Endodermal cell (in vitro differentiated cells): ENCODE measurements at places on chromosomes 1 and 21.

GRCh38 chr1:58905126-58905490, 121.3 kb upstream of the JUN start:
- DNase-seq, result no peak

GRCh38 chr1:224333939-224334786, 4.2 kb upstream of the NVL start:
- peak; percentile 5 for DNase-seq

DNA sequence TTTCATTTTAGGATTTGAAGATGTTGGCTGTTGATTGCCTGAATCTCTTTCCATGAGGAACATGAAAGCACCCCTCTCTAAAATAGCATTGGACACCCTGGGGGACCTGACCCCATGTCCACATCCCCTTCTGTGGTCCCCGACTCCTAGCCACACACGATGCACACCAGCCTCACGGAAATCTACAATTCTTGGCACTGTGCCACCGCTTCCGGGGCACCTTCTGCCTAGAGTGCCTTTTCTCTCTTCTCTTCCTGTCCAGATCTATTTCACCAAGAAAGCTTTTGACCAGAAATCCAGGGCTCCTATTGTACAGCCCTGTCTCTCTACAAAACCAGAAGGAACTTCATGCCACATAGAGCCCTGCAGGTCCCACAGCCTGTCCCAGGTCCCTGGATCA, 50.3 kb downstream of the MYSM1 start:
- DNase-seq, result no peak

- DNase-seq, result no peak
These were observed 85.0 kb upstream of the SLC2A1 start for GRCh38 chr1:43043695-43044094.

GRCh38 chr1:113784104-113784779, 25.0 kb upstream of the PHTF1 start:
- DNase-seq, result no peak

- DNase-seq, result peak; percentile 53
These were observed 19.2 kb upstream of the CHIA start for GRCh38 chr1:111271464-111271801.

DNA sequence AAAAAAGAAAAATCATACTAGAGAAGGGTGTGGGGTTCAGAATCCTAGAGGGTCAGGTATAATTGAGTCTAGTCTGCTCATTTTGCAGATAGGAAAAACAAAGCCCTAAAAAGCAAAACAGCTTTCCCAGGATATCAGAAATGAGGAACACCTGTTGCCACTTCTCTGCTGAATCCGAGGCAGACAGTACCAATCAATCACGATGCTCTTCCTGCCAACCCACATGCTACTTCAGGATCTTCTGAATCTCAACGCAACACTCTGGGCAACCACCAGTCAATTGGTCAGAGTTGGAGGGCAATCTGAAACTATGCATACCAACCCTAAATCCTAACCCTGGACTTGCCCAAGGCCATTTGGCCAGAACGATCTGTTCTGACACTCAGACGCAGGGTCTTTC, 128.3 kb downstream of the EPHB2 start:
- DNase-seq, result no peak

DNA sequence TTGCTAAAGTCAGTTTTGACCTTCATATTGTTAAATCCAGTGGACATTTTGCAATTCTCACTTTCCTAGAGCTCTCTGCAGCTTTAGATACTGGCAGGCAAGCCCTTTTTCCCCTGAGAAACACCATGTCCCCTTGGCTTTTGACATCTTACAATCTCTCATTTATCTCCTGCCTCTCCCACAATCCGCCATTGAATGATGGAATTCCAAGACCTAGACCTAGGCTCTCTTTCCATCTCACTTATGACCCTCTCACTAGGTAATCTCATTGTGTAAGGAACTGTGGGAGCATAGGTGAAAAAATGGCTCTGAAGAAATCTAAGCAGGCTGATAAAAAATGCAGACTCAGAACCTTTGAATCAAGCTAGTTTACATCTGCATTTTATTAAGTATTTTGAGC, 2.0 kb downstream of the KYAT3 start:
- no peak for DNase-seq

DNA sequence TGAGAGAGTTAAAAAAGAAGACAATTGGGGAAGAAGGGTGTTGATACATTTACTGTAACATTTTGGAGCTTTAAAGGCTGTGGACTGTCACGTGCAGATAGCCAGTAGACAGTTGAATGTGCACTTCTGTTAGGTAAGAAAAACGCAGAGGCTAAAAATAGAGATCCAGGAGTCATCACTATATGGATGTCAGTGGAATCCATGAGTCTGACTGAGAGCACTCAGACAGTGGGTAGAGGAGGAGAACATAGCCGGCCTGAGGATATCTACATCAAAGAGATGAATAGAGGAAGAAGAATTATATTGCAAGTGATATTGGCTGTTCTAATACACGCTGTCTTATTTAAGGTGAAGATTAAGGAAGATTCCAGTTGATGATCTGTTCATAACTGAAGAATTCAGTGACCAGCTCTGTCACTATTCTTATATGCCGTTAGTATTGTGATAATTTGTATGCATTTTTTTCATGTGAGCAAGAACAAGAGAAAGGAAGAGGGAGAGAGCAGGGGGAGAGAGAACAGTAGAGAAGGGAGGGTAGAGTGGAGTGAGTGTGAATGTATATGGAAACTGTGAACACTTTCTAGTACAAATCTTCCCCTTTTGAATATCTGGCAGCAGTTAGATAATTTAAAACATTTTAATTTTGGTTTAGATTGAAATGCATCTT, 344.8 kb downstream of the CHRM3 start:
- DNase-seq, result no peak

DNA sequence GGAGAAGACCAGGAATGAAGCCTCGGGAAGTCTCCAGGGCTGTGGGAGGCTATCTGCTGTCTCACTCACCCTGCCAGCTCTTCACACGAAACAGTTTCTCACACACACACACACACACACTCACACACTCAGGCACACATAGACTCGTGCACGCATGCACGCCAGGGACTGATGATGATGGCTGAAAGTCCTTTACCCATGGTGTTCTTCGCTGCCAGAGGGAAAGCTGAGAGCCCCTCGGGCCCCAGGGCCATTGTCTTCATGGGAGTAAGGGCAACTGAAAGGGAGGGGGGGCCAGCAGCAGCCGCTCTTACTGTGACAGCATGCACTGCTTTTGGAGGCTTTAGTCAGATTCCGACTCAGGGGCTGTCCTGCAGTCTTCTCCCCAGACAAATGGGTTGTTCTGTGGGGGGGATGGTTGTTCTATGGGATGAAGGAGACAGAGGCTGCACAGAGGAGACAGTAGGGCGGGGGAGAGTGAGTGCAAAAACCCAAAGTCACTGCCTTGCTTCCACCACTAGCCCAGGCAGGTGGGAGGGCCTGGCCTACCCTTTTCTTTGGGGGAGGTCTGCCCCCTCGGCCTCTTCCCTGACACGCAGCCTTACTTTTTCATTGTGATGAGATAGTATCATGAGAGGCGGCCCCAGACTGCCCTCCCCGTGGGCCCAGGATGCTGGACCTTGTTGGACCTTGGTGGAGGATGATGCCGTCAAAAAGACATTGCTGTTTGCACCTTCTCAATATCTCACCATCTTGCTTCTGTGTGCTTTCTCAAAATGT, 29.0 kb downstream of the STUM start:
- DNase-seq, result no peak

- no peak for DNase-seq
These were observed 29.7 kb upstream of the FMOD start for GRCh38 chr1:203380420-203381150.

DNA sequence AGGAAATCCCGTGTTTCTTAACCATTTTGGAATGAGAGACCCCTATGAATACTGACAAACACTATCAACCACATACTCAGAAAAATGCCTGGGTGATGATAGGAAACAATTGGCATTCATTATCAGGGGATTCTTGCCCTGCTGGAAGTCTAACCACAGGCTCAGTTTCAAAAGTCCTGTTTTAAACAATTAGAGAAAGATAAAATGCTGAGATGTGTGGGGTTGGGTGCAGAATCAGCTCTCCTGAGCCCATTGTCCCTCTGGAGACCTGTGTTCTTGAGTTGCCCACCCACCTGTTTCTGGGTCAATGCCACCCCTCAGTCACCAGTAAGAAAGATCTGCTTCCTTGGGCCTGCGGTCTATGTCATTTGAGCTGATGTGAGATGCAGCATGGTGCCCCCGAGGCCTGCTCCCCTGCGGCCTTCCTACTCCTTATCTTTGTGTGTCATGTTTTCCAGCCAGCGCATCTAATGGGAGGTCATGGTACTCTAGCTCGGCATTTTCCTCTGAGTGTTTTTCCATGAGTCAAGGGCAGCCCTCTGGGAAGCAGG, 130.3 kb upstream of the PLXNA2 start:
- DNase-seq, result peak; percentile 84

- no peak for DNase-seq
These were observed 37.1 kb downstream of the NEXN start for GRCh38 chr1:77925518-77925917.

DNA sequence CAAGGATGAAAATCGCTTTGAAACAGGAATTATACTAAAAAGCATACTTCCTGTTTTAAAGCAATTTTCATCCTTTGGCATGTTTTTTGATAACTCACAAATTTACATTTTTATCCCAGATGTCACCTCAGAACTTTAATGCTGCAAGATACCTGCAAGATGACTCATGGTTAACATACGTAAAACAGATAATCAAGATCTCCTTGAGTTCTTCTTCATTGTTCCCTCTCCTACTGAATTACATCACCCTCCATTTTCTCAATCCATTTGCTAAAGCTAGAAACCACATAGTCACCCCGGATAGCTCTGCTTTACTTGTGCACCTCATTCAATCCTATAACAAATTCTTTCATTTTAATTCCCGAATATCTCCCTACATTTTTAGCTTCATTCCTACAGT, 1114.2 kb downstream of the PLA2G4A start:
- DNase-seq, result no peak

DNA sequence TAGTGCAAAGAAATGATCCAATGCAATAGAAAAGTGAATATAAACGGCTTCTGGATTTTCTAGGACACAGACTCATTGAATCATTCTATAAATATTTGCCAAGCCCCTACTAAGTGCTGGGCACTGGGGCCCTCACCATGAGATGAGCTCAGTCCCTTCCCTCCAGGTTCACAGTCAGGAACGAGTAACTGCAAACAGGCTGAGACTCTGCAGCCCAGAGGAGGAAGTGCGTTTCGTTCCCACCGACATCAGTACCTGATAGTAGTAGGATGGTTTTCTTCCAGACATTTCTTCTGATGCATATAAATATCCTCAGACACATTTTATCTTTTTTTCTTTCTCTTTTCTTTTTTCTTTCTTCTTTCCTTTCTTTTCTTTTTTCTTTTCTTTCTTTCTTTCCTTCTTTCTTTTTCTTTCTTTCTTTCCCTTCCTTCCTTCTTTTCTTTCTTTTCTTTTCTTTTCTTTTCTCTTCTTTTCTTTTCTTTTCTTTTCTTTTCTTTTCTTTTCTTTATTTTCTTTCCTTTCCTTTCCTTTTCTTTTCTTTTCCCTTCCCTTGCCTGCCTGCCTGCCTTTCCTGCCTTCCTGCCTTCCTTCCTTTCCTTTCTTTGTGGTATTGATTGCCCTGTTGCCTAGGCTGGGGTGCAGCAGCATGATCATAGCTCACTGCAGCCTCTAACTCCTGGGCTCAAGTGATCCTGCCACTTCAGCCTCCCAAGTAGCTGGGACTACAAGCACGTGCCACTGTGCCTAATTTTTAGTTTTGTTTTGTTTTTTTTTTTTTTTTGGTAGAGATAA, 135.4 kb downstream of the DISC1 start:
- no peak for DNase-seq

GRCh38 chr1:156002188-156002911, 18.4 kb downstream of the SSR2 start:
- DNase-seq, result no peak
